Brain microvascular endothelial cell (primary cell): ENCODE measurements at places on chromosomes 4 and X.

- DNase-seq: no peak
These were observed 354.9 kb downstream of the GPAT3 start for GRCh38 chr4:83890816-83891215.

DNA sequence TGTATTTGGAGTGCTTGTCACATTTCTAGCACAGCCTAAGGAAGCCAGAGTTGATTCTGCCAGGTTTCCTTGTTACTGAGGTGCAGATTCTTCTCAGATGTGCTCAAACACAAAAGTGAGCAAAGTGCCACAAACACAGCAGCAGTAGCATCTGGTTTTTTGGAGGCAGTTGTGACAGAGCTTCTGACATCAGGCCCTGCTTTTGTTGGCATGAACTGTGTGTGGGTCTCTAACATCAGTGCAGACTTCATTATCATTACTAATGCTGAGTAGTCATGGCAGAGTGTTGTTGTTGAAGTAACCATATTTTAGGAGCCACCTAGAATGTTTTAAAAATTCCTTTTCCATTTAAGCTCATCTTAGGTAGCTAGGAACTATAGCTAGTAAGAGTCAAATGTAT is 656.6 kb downstream of the ANKRD50 start:
- no peak for DNase-seq

DNA sequence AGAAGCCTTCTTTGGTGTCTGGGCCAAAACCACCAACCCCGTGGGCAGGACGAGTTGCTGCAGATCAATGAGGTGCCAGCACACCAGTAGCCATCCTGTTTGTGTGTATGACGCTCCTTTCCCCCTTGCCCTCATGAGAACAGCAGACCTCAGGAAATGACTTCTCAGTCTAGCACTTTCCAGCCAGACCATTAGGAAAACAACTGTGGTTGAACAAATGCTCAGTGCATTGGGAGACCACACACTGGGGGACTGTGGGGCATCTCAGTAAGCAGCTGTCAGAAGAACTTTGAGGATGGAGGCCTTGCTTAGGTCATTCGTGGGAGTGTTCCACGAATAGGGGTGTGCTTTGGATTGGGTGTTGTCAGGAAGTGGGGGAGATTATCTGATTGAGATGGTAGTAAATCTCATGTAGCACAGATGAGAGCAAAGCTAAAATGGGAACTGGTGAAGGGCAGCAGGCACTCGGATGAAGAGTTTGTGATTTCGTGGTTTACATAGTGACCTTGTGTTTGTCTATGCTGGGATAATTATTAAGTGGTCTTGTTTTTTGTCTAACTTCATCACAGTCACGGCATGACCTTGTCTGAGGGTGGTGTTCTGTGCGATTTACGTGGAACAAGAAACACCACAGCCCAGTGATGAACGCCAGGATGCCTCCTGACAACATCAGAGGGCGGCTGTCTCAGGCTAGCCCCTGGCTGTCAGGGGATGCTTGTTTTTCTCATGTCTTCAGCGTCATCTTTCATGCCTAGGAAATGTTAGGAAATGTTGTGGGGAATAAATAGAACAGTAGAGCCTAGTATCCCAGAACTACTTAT is 70.1 kb downstream of the USP46 start:
- DNase-seq: peak; percentile 99

GRCh38 chr4:81566161-81566591 is 94.5 kb upstream of the RASGEF1B start:
- DNase-seq: no peak

DNA sequence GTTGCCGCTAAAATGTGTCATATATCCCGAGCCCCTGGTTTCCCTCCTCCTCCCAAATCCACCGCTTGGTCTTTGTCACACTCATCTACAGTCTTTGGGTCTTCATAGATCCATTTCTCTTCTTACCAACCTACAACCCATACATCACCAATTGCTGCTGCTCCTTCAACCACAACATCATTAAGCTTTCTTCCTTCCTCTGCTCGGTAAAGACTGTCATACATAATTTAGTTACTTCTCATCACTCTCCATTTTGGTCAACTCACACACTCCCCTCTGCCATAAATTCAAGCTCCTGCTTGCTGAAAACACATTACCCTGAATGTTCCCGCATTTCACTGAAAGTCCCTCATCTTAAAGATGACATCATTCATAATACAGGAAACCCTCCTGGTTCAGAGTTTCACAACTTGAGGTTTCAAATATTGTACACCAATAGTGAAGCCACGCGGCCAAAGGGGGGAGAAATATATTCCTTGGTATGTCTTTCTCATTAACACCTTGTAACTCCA is 1.7 kb upstream of the DCTD start:
- no peak for DNase-seq

DNA sequence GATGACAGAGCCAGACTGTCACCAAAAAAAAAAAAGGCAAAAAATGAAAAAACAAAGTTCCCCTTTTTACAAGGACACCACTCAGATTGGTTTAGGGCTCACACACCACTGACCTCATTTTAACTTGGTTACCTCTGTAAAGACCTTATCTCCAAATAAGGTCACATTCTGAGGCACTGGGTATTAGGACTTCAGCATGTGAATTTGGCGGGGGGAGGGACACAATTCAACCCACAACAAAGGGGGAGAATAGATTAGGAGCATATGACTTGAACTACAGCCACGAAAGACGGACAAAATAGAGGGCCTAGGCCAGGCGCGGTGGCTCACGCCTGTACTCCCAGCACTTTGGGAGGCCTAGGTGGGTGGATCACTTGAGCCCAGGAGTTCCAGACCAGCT is 31.0 kb upstream of the ARAF start:
- no peak for DNase-seq

GRCh38 chrX:111830571-111830970 is 45.4 kb upstream of the TRPC5OS start:
- no peak for DNase-seq

GRCh38 chr4:128528793-128529553 is 241.4 kb upstream of the PGRMC2 start:
- peak; percentile 97 for DNase-seq
